ENCODE measurements at places on chromosomes 7 and 10.

DNA sequence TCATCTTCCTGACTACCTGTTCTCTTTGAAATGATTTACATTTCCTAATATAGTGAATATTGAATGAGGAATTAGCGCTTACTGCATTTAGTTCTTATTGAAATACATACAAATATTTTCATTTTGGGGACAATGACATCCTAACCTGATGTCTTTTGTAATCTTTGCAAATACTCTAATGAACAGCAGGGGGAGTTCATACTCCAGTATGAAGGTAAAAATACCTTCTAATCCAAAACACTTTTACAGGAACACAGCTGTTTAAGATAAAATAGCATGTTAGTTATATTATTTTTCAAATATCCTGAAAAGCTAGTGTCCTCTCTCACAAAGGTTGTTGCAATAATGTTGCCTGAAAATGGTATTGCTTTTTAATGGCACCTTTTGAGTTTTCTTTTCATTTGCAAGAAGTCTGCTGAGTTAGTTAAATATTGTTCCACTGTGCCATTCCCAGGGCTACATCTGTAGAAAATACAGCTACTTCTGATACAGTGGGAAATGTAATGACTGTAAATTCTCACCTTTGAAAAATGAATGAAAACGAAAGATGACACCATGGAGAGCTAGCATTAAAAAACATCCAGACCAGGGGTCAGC, 400.0 kb downstream of the PHF14 start:
- no peak for DNase-seq
- no peaks in the 10 kb centered on the region for H3K4me1 ChIP-seq
- no peaks in the 10 kb centered on the region for H3K36me3 ChIP-seq
- no peak overlapping the region for H3K27ac ChIP-seq

- H3K4me3 ChIP-seq, result no peak overlapping the region
- no peaks in the 10 kb centered on the region for H3K36me3 ChIP-seq
- H3K27ac ChIP-seq, result no peak overlapping the region
These were observed 193.9 kb upstream of the AGR3 start for GRCh38 chr7:17075601-17076255.

DNA sequence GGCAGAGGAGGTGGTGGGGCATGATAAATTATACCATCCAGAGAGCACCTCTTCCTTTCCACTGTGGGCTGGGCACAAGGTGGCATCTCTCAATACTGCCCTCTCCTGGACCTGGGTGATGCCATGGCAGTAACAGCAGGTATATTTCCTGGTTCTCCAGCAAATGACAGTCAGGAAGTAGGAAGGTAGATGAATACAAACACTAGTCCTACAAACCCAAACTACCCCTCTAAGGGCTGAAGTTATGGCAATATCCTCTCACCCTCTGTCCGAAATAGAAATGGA, 1004.9 kb downstream of the KCNMA1 start:
- no peaks in the 10 kb centered on the region for H3K27me3 ChIP-seq
- H3K36me3 ChIP-seq, result no peaks in the 10 kb centered on the region
- no peak overlapping the region for H3K27ac ChIP-seq
- no peak overlapping the region for H3K4me3 ChIP-seq
- no peaks in the 10 kb centered on the region for H3K4me1 ChIP-seq
- no peak for DNase-seq

DNA sequence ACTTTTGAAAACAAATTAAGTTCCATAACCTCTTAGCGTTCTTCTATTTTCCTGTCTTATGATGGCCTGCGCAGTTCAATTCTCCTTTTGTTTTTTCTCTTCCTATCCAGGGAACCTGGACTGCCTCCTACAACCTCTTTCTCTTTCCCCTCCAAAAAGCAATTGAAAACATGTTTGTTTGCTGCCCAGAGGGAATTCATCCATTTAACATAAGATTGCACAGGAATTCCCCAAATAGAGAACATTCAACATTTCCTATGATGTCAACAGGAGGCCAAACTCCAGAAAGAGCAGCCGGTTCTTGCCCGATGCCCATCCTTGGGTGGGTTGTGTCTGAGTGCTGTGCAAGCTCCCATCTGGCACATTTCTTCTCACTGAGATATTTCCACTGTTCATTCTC, 94.2 kb upstream of the NRP1 start:
- no peaks in the 10 kb centered on the region for H3K4me1 ChIP-seq
- H3K27me3 ChIP-seq, result peaks cover 24% of the 10 kb centered on the region
- no peak overlapping the region for H3K27ac ChIP-seq
- DNase-seq, result no peak

DNA sequence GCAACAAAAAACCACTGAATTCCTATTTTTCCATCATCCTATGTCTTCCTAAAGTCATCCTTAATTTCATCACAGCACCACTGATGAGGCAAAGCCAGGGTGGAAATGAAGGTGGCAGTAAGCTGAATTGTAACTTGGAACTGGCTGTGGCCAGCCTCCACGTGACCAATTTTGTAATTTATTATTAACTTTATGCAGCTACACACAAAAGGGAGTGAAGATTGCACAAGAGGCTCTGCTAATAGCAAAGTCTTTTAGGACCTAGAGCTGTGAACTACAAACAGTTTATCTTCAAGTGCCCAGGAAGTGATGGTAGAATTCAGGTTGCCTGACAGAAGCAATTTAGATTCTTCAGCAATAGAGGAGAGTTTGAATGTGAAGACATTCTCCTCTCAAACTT, 176.4 kb downstream of the CCDC71L start:
- H3K4me3 ChIP-seq, result no peak overlapping the region
- H3K27me3 ChIP-seq, result no peaks in the 10 kb centered on the region
- H3K36me3 ChIP-seq, result peaks cover 3% of the 10 kb centered on the region

DNA sequence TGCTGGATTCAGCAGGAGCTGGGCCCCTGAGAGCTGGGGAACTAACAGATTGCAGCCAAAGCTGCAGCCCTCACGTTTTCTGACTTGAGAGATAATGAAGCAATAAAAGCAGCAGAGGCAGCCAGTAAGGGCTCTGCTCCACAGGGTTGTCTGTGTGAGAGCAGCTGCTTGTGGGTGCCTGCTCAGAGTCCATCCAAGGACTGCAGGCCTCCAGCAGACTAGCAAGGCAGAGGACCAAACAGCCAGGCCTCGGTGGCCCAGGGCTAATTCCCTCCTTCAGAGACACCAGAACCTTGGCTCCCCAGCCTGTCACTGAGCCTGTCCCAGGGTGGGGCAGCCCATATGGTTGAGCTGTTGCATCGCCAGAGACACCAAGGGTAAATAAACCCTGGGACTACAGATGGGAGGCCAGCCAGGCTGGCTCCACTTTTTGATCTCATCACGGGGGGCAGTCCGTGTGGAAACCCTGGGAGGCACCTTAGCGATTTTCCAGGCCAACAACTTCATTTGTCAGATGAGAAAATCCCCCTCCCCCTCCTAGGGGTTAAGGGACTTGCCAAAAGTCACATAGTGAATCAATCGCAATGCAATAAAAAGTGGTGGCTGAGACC, 229.2 kb downstream of the WDR11 start:
- H3K4me3 ChIP-seq, result no peak overlapping the region
- no peaks in the 10 kb centered on the region for H3K27me3 ChIP-seq
- no peak for DNase-seq
- no peaks in the 10 kb centered on the region for H3K4me1 ChIP-seq

DNA sequence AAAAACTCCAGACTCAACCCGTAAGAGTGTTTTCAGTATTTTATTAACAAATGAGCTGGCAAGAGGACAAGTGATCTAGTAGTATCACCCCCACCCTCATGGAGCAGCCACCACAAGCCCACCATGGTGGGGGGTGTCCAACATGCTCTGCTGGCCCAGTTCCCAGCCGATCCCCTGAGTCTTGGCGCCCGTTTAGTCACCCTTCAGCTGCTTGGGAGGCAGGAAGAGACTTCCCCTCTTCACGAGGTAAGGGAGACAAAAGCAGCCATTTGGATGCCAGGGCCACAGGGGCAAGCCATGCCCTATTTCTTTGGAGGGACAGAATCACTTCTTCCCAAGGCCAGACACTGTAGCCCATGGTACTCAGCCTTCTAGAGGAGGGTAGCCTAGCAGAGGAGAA, 54.1 kb downstream of the NOD1 start:
- H3K4me1 ChIP-seq, result no peaks in the 10 kb centered on the region
- H3K36me3 ChIP-seq, result peaks cover 43% of the 10 kb centered on the region
- no peak overlapping the region for H3K27ac ChIP-seq
- no peak for DNase-seq
- H3K4me3 ChIP-seq, result no peak overlapping the region
- H3K27me3 ChIP-seq, result no peaks in the 10 kb centered on the region

DNA sequence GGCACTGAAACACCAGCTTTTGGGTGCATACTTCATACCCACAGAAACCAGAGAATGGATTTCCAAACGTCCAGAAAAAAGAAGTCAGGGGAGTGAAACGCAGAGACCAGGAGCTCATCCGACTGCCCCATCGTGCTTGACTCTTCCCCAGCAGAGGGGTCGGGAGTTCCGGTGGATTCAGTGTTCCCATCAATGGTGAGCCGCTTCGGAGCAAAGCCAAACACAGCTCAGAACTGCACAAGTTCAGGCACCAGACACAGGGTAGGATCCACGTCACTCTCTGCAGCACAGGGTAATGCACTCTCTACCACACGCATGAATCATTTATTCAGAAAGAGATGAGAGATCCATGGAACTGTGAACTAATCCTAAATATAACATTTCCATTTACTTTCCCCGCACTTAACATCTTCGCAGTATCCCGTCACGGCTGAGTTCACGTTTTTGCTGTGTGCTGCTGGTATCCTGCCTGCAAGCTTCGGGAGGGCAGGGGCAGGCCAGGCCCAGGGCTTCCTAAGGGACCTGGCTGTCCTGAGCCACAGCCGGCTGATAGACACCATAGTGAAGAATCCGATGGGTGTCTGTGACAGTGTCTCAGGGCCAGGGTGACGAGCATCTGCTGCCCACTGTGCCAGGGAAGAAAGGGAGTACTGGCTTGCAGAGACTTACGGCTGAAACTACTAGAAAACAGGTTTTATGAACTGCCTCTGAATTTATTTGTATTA, 545.3 kb downstream of the PTPRN2 start:
- DNase-seq, result no peak
- H3K27ac ChIP-seq, result no peak overlapping the region
- no peaks in the 10 kb centered on the region for H3K4me1 ChIP-seq
- no peak overlapping the region for H3K4me3 ChIP-seq
- H3K27me3 ChIP-seq, result no peaks in the 10 kb centered on the region

- peaks cover 16% of the 10 kb centered on the region for H3K27me3 ChIP-seq
- DNase-seq, result no peak
- no peak overlapping the region for H3K4me3 ChIP-seq
- no peaks in the 10 kb centered on the region for H3K4me1 ChIP-seq
- H3K36me3 ChIP-seq, result no peaks in the 10 kb centered on the region
- H3K27ac ChIP-seq, result no peak overlapping the region
These were observed 51.5 kb downstream of the DOCK4 start for GRCh38 chr7:112154690-112155089.

DNA sequence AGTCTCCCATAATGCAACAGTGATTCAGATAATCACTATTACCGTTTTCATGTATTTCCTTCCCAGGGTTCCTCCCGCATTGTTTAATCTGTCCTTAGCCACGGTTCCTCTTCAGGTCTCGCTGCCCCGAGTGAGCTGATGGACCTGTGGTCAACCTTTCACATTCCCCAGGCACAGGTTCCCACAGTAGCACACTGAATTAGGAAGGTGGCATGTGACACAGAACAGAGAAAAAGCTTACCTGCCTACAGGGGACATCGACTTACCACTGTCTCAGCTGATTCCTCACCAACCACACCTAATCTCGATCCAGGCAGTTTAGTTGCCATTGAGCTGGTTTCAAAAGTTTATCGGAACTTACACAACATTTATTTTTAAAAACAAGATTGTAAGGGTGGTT, 72.2 kb downstream of the MTURN start:
- no peak for DNase-seq
- H3K36me3 ChIP-seq, result no peaks in the 10 kb centered on the region
- H3K27ac ChIP-seq, result no peak overlapping the region

GRCh38 chr7:51307651-51308210, 8.9 kb downstream of the COBL start:
- DNase-seq, result no peak
- H3K36me3 ChIP-seq, result no peaks in the 10 kb centered on the region
- no peak overlapping the region for H3K4me3 ChIP-seq
- H3K4me1 ChIP-seq, result no peaks in the 10 kb centered on the region
